ENCODE measurements at places on chromosomes 2 and 18.

- no peak for DNase-seq
Measured at GRCh38 chr18:62493033-62493862, 29.6 kb upstream of the ZCCHC2 start.

DNA sequence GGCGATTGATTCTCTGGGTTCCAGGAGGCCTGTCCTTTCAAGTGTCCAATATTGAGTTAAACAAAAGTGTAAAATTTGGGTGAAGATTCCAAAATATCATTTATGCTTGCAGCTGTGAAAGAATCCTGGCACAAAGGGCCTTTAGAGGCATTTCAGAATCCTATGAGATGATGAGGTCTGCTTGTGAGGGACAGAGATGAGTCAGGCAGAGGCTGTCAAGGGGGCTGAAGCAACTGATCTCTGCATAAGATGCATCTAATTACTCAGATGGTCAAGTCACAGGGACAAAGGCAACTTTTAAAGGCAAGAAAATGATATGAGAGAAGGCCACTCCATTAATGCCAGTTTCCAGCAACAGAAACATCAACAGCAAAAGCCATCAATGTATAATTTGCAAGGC, 78.8 kb downstream of the FHOD3 start:
- DNase-seq = no peak

- DNase-seq = no peak
Measured at GRCh38 chr2:46257476-46257875, 39.7 kb upstream of the EPAS1 start.

DNA sequence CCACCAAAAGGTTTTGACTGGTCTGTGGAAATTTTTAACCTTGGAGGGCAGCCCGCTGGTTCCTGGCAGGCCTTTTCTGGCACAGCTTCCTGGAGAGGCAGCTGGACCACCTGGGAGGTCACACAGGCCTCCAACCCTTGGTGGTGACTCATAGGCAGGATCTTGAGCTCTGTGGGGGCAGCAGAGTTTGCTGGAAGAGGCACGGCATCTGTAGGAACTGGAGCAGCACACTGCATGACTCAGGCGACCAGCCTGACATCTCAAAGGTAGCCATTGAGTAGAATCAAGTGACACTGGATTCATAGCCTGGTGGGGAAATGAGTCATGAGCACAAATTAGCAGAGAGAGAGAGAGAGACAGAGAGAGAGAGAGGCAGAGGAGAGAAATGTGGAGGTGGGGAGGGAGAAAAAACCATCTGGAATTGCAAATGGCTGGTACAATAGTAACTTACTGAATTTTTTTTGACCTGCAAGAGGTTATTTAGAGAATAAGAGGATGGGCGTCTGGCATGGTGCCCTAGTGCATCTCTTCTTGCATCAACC, 57.4 kb downstream of the TRPM8 start:
- DNase-seq = no peak

DNA sequence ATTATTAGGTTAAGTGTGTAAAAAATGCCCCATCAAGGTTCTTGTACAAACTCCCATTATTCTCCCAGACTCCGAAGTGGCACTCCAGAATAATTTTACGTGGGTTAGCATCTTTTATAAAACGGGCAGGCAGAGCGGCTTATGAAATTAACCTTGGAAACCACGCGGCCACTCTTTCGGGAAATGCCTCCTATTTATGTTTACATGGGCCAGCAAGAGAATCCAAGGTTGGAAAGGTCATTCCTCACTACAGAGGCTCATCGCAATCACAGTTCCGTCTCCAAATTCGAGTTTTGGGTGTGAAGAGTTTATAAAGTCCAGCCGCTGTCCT, 1.2 kb upstream of the IMPA2 start:
- no peak for DNase-seq

- DNase-seq = no peak
Measured at GRCh38 chr2:138421971-138422335, 79.6 kb upstream of the SPOPL start.

DNA sequence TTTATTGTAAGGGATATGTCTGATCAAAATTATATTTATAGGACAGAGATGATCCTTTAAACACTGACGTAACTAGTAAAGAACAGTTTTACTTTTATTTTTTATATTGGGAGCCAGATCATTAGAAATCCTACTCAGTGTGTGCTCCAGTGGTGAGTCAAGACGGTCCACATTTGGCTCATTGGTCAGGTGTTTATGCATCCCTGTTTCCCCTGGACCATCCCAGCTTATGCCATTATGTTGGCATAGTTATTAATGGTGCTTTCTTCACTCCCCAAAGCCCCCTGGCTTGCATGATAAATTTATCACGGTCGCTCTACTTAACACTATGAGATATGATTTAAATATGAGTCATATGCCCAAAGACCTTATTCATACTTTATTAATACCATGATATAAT, 293.4 kb downstream of the XIRP2 start:
- no peak for DNase-seq
